ENCODE measurements at places on chromosomes 11 and 22.

- DNase-seq, result no peak
Measured at GRCh38 chr22:48187356-48187755, 1424.9 kb downstream of the TBC1D22A start.

GRCh38 chr11:2086239-2087040 is 52.7 kb downstream of the IGF2 start:
- DNase-seq, result no peak

DNA sequence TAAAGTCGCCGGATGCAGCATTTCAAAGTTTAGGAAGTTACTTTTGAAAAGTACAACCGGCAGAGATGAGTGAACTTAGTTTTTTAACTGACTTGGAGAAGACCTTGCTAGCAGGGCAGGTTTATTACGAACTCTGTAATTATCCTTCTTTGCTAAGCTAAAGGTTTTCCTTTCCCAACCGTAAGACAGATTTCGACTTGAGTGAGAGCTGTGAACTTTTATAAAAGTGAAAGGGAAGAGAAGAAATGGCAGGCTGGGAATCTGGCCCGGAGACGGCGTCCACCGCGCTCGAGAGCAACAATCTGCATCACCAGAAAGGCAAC is 659 bp upstream of the TEAD1 start:
- DNase-seq, result no peak

DNA sequence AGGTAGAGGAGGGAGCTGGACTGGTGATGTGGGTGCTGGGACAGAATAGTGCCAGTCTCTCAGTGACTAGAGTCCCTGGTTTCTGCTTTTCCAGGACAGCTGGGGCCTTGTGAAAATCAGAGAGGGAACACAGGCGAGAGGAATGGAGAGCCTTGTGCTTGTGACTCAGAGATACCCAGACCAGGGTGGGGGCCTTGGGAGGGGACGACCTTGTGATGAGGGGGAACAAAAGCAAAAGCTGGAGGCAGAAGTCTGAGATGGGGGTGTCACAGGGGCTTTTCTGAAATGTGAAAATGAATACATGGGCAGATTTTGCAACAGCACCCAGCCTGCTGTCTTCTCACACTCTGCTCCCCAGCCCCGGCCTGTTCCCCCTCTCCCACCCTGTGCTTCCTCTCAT is 3.4 kb upstream of the NR1H3 start:
- no peak for DNase-seq

DNA sequence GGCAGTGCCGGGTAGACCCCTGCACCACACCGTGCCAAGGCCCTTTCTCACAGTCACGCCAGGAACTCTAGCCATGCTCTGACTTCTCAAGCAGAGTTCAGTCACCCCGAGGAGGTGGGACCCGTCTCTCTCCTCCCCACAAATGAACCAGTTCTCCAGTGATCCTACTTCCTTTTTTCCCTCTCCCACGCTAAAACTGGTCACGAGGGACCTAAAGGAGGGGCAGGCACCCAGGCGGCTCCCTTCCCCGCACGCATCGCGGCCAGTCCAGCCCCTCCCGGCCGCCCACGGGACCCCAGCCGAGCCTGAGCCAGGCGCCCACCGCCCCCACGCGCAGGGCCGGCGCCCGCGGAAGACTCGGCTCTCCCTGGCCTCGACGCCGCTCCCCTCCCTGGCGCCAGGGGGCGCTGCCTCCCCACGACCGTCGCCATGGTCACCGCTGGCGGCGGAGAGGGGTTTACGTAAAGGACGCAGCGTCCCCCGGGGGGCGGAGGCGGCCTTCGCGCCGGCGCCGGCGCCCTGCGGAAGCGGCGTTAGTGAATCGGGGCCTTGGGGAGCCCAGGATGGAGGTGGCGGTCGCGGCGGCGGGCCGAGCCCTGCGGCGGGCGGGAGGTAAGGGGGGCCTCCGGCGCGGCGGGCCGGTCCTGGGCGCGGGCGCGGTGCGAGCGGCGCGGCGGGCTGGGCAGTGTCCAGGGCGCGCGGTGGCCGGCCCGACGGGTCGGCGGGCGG is at the start of gene DAGLA:
Gene DAGLA (plus strand): TSS at position 499 of the 729 bp plus-strand sequence. CDS start 39,765 bp downstream, outside the sequence.
- peak; percentile 94 for DNase-seq

- DNase-seq, result no peak
Measured at GRCh38 chr11:32497951-32498350, 62.6 kb upstream of the WT1 start.

GRCh38 chr11:115502636-115503082 is 1.6 kb downstream of the CADM1 start:
- peak; percentile 29 for DNase-seq

DNA sequence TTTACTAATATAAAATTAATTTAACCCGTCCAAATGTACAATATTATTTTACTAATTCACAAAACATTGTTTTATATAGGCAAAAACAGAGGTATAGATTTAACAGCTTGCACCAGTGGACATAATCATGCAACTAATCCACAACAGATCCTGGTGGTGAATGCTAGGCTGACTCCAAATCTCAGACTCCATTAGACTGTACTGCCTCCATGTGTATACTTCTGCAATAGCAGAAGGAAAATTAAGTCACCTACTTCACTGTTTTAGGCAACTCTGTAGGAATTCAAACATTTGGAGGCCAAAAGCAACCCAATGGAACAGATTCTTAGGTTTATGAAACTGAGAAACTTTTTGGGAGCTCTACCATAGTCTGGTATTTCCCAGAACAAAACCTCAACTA is 30.0 kb upstream of the RAB39A start:
- peak; percentile 23 for DNase-seq

GRCh38 chr11:128515826-128516778 is 71.3 kb downstream of the ETS1 start:
- DNase-seq, result no peak

- DNase-seq, result no peak
Measured at GRCh38 chr11:72959998-72960731, 146.0 kb downstream of the ATG16L2 start.

GRCh38 chr11:68962527-68963250 is 18.1 kb downstream of the MRGPRD start:
- peak; percentile 32 for DNase-seq

DNA sequence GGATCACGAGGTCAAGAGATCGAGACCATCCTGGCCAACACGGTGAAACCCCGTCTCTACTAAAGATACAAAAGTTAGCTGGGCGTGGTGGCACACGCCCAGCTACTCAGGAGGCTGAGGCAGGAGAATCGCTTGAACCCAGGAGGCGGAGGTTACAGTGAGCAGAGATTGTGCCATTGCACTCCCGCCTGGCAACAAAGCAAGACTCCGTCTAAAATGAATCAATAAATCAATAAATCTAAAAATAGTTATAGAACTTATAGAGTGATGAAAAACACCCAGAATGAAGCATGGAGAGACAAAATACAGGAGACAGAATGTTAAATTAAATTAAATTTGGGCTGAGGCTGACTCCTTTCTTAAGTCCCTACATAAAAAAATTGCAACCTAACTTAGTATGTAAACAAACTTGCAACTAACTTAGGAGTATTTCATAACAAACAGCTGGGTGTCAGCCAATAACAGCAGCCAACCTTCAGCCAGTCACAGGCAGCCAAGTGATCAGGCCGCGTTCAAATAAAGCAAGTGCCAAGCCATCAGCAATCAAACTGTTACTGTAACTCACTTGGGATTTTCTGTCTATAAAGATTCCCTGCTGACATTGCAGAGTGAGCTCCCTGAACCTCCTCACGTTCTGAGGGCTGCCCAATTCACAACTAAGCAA is 7.3 kb upstream of the TP53AIP1 start:
- DNase-seq, result no peak

- DNase-seq, result no peak
Measured at GRCh38 chr22:45150139-45150538, 13.6 kb upstream of the NUP50 start.

DNA sequence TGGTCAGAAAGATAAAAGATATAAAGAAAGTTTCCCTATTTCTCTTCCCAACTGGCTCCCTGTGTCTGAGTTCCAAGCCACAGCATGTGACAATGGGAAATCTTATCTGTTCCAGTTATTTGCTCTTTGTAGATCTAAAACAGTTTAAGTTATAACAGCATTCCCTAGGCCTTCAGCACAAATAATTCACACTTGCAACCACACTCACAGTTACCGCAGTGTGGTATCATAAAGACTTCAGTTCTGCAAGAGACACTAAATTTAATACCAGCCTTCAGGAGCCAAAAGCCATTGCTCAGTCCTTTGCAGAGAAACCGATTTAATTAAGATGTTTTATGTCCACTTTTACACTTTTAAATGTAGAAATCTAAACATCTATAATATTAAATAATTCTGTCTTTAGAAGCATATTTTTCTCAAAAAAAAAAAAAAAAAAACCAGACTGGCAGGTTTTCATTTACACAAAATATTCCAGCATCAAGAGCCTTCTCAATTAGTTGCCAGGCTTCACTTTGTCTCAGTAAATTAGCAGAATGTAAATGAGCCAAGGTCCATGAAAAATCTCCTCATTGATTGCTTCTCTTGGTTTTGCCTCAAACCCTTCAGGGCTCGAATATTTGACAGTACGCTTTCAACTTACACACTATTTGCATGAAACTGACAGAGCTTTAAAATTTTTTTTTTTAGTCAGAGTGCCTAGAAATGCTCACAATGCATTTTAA is 300.0 kb upstream of the DDI1 start:
- DNase-seq, result no peak

DNA sequence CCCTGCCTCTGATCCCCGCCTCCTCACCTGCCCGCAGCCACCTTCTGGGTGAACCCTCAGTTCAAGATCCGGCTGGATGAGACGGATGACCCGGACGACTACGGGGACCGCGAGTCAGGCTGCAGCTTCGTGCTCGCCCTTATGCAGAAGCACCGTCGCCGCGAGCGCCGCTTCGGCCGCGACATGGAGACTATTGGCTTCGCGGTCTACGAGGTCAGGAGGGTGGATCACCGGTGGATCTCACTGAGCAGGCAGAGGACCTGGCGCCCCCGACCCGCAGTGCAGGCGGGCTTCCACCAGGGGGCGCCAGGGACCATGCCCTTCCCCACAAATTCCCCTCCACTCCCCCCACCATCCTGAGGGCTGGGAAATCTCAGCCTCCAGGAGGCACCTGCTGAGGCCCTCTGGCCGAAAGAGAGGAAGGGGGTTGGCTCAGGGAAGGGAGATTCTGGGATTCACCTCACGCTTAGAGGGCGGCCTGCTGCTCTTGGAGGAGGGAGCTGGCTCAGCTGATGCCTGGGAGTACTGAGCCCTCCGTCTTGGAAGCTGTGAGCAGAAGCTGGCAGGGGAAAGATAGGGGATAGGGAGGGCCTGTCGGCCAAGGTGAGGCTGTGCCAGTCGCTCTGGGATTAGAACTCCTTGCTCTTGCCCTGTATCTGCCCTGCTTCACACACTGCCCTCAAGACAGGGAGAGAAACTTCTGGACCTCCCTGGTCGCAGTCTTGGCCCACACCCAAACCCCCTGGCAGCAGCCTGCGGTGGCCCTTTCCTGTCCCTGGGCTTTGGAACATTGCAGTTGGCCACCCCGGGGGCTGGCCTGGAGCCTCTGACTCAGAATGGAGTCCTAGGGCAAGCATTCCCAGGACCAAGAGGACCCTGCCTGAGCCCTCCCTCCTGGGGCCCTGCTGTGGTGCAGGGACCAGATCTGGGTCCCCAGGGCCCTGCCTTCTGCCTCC is 23.2 kb downstream of the CAPN1 start:
- DNase-seq, result peak; percentile 95

- no peak for DNase-seq
Measured at GRCh38 chr11:103648670-103649400, 387.6 kb upstream of the DDI1 start.

DNA sequence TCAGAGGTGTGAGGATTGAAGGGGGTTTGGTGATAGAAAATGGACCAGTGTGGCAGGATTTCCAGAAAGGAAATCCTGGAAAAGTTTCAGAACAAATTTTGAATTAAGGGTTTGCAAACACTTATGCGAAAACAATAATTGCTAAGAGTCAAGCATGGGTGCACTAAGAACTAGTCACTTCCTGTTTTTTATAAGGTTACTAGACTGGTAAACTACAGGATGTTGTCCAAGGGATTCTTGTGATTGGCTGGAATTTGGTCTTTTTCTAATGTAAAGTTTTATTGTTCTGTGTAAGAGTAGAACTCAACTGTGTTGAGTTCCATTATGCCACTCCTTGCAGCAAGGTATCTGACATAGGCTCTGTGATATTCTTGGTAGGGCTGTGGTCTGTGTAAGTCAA is 54.1 kb downstream of the LIF start:
- no peak for DNase-seq

GRCh38 chr11:13480198-13480597 is 15.6 kb downstream of the PTH start:
- DNase-seq, result no peak

- DNase-seq, result no peak
Measured at GRCh38 chr11:117020869-117021564, 77.2 kb downstream of the SIK3 start.

DNA sequence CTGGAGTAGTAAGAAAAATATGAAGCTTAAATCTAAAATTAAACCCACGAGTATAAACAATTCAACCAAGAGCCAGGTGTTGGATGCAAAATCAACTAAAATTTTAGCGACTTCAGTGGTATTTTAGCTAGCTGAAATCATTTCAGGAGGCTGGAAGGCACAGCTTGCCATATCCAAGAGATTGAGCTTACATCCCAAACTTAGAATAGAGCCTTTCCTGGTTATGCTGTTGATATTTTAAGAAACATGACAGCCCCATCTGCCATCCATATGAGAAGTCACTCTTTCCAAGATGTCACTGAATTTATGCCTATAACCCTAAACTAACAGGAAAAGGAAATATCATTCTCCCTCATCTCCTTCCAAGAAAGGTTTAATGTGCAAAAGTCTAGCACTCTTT is 334.0 kb downstream of the KCNA4 start:
- DNase-seq, result no peak

GRCh38 chr11:35330931-35331330 is 88.4 kb downstream of the SLC1A2 start:
- DNase-seq, result no peak

DNA sequence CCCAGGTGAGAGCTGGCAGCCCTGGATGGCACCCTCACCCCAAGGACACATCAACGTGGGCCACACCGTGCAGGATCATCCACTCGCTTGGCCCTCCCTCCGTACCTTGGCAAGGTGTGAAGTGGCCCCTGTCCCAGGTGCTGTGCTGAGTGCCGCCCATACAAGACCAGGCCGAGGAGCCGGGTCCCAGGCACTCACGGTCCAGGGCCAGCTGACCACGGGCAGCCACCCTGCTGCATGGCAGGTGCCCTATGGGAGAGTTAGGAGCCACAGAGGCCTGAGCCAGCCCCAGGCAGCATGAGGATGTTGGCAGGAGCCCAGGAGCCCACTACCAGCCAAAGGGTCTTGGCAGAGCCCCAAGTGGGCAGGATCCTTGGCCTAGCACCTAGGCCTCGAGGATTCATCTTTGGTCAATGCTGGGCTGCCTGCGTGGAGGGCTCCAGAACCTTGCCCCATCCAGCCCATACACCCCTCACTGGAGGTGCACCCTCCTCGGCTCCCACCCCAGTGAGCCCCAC is 19.6 kb downstream of the RTN4R start:
- no peak for DNase-seq
